ENCODE measurements at places on chromosomes 4 and X.

GRCh38 chrX:151004085-151004484, 20.9 kb downstream of the HMGB3 start:
- no peak for DNase-seq

DNA sequence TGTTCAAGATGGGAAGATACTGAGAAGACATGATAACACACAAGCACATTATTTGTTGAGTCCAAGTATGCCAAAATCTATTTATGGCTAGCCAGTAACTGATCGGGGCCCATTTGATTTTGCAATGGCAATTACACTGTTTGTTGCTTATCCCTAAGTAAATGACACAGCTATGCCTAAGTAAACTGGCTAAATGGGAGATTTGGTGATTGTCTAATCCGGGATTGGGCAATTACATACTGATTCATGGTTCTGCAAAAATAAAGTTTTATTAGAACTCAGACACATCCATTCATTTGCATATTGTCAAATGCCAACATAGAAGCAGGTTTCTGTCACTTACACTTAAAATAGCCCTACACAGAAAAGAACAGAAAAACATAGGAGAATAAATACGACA, 140.2 kb upstream of the TBL1X start:
- DNase-seq: no peak

DNA sequence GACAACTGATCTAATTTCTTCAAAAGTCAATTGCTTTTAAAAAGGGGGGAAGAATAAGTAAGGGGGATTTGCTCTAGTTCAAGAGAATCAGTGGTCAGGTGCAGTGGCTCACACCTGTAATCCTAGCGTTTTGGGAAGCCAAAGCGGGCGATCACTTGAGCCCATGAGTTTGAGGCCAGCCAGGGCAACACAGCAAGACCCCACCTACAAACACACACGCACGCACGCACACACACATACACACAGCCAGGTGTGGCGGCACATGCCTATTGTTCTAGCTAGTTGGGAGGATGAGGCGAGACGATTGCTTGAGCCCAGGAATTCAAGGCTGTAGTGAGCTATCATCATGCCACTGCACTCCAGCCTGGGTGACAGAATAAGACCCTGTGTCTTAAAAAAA, 9.6 kb downstream of the GRSF1 start:
- no peak for DNase-seq

- no peak for DNase-seq
Observed at GRCh38 chr4:42327323-42327722, 70.0 kb upstream of the SHISA3 start.

DNA sequence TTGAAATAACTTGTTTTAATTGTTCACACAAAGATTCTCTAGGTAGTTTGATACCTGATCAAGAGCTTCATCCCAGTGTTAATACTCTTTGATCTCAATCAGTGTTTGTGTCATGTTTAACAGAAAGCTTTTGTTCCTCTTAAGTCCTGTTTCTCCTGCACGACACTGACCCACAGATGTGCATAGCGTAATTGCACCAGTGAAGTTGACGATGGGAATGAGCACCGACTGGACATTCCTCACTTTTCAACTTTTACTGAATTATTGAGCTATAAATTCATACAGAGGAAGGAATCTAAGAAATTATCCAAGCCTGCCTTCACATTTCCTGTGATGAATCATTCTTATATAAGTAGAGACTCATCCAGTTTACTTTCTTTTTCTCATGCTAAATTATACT, 878.7 kb upstream of the TENM3 start:
- no peak for DNase-seq

GRCh38 chr4:106034220-106034619, 138.9 kb downstream of the NPNT start:
- DNase-seq: peak; percentile 36

GRCh38 chrX:38654302-38654701, 93.0 kb downstream of the TSPAN7 start:
- peak; percentile 27 for DNase-seq

DNA sequence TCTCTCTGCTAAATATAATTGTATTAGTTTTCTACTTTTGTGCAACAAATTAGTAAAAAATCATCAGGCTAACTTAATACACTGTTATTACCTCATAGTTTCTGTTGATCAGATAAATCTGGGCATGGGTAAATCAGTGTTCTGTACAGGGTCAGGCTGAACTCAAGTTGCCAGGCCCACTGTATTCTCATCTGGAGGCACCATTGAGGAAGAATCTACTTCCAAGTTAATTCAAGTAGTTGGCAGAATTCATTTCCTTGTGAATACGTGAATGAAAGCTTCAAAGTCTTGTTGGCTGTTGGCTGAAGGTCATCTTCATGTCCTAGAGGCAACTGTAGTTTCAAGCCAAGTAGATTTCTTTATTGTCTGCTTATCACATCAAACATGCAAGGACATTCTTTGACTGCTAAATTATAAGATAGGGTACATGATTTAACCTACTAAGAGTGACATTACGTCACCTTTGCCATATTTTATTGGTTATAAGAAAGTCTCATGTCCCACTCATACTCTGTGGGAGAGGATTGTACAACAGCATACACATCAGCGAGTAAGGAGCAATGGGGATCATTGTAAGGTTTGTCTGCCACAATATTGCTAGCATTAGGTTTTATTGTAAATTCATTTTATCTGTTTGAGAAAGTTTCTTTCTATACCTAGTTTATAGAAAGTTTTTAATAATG, 1219.0 kb downstream of the ARAP2 start:
- DNase-seq: peak; percentile 0

GRCh38 chr4:141220271-141220670, 424 bp upstream of the ZNF330 start:
- no peak for DNase-seq

DNA sequence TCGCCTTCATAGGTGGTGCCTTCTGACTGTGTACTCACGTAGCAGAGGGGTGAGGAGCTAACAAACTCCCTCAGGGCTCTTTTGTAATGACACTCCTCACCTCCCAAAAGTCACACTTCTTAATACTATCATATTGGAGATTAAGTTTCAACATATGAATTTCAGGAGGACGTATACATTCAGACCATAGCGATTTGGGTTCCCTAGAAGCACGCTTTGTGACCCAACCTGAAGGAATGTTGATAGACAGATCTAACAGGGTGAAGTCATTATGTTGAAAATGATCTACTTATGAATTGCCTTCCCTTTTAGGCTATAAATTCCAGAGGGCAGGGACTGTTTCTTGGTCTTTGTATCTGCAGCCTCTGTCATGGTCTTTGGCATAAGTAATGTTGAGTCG, 3.2 kb upstream of the KLHL34 start:
- DNase-seq: no peak

DNA sequence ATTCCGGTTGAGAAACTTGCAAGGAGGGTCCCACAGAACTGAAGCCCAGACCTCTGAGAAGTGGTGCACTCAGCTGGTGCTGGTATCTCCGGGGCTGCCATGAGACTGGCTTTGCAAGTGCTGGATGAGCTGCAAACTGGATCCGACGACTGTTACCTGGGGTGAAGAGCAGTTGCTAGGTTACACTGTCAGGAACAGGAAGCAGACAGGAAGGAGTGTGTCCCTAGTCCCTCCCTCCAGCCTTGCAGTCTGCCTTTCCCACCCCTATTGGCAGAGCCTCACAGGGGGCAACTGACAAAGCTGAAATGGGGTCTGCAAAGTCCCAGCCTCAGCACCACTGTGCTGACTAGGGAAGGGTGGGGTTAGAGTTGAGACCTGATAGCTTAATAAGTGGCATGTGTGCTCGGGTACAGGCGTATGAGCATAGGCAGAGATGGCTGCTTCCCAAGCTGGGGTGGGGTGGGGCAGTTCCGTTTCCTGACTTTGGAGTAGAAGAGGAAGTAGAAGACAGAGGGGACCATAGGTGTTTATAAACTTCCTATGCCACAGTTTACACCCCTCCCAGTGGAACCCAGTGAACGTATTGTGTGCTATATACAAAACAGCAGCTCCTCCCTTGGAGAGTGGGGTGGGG, 18.0 kb downstream of the PPEF1 start:
- no peak for DNase-seq

GRCh38 chr4:123206016-123206415, 190.6 kb upstream of the SPRY1 start:
- DNase-seq: no peak

DNA sequence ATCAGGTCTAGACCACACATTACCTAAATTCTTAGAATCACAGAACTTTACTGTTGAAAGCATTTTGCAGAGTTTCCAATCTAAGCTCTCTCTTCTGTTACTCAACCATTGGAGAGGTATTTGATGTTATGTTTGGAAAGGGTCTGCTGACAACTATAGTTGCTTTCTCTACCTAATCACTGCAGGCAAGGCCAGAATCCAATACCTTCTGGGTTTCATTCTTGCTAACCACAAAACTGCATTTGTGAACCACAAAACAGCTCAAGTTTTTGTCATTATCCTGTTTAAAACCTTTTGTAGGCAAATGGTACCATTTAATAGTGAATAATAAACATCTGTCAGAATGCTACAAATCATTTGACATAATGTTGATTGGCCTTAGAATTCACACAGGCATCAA, 380.1 kb downstream of the GASK1B start:
- no peak for DNase-seq

GRCh38 chrX:10781847-10782530, 161.6 kb upstream of the MID1 start:
- no peak for DNase-seq

DNA sequence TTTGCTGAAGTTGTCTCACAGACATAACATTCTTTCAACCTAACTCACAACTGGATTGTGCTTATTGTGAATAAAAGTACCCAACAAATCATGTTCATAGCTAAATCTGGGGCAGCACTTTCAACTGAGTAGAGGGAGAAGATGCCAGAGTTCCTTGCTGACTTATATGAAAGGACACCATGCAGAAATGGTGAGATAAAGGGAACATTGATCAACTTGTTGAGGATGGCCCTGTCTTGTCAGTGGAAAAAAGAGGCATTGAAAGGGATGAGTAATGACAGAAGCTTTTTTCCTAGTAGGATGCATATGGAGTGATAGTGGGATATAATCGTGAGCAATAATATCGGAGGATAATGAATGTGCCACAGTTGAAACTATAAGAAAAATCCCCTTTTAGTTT, 221.7 kb downstream of the ARHGAP24 start:
- DNase-seq: no peak

DNA sequence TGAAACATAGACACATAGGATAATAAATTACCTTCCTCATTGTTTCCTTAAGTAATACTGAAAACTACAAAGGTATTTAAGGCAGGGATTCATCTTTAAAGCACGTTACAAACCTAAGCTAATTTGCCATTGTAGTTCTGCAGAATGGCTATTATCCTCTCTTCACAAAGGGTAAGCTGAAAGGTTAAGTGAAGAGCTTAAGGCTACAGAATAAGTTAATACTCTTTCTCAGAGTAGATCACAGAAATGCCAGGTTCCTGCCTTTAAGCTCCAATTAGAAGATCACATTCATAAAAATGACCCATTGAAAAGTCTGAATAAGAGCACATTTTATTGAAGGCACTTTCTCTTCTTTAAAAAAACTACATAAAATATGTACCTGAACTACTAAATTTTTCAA, 42.1 kb upstream of the PRDM5 start:
- no peak for DNase-seq

DNA sequence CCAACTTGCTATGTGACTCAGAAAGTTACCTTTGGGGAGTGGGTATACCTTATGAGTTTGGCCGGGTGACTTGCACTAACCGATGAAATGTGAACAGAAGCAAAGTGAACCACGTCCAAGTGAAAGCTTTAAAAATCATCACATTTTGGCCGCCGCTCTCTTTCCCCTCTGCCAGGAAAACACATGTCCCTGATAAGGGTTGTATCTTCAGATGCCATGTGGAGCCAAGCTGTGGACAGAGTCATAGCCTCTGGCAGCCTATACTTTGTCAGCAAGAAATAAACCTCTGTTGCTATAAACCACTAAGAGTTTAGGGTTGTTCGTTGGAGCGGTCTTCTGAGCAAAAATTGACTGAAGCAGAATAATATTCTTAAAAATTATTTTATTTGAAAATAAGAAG, 92.3 kb downstream of the PRDM5 start:
- DNase-seq: no peak

- DNase-seq: peak; percentile 73
Observed at GRCh38 chr4:169164669-169165415, 105.9 kb downstream of the SH3RF1 start.

- peak; percentile 42 for DNase-seq
Observed at GRCh38 chr4:97103252-97103651, 1040.0 kb downstream of the STPG2 start.

GRCh38 chr4:94965852-94966251, 208.1 kb downstream of the BMPR1B start:
- DNase-seq: no peak

DNA sequence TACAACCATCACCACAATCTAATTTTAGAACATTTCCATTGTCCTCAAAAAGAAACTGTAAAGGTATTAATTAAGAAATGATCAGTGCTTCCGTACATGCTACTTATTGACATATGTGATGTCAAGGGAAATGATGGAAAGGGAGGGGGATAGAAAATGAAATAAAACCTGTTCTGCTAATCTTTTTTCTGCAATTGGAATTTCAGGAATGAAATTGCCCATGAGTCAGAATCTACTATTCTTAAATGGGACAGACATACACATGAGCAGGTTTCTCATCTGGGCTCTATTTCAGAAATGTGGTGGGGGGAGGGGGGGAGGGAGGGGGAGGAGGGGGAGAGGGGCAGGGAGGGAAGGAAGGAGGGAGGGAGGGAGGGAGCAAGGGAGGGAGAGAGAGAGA, 91.0 kb downstream of the SHROOM4 start:
- DNase-seq: no peak

GRCh38 chrX:346034-346813, 27.6 kb upstream of the GTPBP6 start:
- no peak for DNase-seq

- no peak for DNase-seq
Observed at GRCh38 chr4:813900-814299, 12.0 kb downstream of the CPLX1 start.

- DNase-seq: no peak
Observed at GRCh38 chrX:13043138-13043537, 1.3 kb downstream of the FAM9C start.

DNA sequence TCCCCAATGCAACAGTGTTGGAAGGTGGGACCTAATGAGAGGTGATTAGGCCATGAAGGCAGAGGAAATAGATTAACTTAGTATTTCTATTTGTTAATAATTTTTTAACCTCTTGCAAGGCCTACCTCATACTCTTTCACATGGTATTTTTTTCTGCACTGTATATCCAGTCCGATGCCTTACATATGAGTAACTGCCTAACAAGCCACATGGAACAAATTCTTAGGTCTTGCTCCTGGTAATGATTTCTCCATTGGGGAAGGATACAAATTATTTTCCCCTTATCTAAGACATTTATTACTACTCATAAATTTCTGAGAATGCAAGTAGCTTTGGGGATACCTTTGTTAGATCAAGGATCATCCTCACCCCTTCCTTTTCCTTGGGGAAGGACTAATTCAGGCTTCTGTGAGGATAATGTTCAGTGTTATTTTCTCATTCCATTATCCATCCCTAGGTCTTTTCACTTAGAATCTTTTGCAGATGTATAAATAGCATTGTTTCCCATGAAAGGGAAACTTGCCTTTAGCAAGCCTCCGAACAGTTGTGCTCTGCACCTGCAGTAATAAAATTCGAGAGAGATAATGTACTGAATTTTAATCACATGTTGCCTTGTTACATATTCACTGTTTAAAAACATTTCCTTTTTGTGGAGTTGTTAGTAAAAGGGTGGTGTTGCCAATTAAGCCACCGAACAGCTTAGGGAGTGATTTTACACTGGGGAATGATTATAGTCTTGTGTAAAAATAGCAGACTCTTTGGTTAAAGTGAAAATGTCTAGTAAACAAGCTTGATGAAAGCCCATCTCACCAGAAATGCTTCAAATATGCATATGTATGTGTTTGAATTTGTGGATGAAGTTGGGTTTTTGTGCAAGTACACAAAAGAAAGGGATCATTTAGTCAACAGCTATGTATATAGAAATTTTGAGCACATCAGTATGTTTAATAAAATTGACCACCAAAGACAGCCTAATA, 89.9 kb downstream of the CFAP299 start:
- DNase-seq: no peak

All from LHCN-M2 (cell line).